ENCODE measurements at places on chromosomes 13 and 19. TPM values are rescaled to one million over a fixed set of nuclear protein-coding genes. Genes with fewer than 3 reads are reported as not detected.
A peak's percentile ranks its signal among the peaks of the same experiment; 100 is the strongest.

The KIR2DL3 gene
- total RNA-seq: not detected

The LSR gene
- total RNA-seq: 0.96 TPM

The PSPN gene
- 1.2 TPM for total RNA-seq

The NKPD1 gene
- not detected for total RNA-seq

The EDNRB gene
- total RNA-seq: 0.15 TPM

The NOVA2 gene
- total RNA-seq: not detected

The DIRAS1 gene
- total RNA-seq: not detected

DNA sequence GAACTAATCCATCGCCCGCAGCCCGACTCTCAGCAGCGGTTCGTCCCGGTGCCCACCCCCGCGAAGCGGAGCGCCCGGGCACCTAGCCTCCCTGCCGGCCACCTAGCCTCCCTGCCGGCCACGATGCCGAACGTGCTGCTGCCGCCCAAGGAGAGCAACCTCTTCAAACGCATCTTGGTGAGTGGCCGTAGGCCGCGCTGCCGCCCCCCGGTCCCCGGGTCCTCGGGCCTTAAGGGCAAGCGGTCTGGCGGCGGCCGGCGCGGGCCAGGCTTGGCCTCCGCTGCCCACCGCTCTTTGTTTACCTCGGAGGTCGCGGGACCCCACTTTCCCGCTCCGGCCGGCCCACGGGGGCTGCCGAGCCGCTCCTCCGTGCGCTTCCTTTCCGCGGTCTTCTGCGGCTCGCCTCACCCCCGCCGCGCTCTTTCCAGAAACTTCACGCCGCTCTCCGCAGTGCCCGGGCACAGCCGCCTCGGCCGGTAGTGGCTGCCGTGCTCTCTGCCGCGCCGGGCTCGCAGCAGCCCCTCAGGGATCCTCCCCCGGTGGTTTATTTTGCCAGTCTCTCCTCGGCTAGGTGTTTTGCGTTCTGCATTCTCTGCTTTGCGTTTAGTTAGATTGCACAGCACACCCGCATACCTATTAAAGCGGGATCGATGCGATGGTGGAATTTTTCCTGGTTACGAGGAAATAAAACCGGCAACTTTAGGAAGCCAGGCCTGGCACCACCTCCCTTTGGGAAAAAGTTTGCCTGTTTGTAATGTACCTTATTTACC is 524 bp downstream of the NAA16 start:
- no peaks in the 10 kb centered on the region for H3K36me3 ChIP-seq
- H3K27ac ChIP-seq: peak overlapping the region; percentile 90
- H3K4me1 ChIP-seq: peaks cover 3% of the 10 kb centered on the region
- H3K27me3 ChIP-seq: no peaks in the 10 kb centered on the region
- peak overlapping the region; percentile 96 for H3K4me3 ChIP-seq
- peak; percentile 55 for DNase-seq

- no peak overlapping the region for H3K4me3 ChIP-seq
- no peaks in the 10 kb centered on the region for H3K27me3 ChIP-seq
- no peaks in the 10 kb centered on the region for H3K36me3 ChIP-seq
- H3K27ac ChIP-seq: no peak overlapping the region
Measured at GRCh38 chr13:93529961-93530360, 303.4 kb downstream of the GPC6 start.

DNA sequence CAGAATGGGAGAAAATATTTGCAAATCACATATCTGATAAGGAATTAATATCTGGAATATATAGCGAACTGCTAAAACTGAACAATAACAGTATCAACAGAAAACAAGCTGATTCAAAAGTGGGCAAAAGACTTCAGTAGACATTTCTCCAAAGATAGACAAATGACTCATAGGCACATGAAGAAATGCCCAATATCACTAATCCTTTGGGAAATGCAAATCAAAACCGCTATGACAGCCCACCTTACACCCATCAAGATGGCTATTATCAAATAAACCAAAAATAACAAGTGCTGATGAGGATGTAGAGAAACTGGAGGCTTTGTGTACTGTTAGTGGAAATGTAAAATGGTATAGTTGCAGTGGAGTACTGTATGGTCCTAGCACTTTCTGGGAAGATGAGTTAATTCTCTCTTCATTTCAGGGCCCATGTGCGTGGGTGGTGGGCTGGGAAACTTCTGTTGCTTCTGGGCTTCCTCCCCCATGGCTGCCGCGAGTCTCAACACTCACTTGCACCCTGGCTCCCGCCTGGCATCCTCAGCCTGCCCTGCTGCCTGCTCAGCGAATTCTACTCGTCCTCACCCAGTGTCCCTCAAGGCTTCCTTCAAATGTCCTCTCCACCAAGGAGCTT is 12.4 kb upstream of the GJA3 start:
- H3K4me1 ChIP-seq: no peaks in the 10 kb centered on the region
- no peak overlapping the region for H3K27ac ChIP-seq
- H3K36me3 ChIP-seq: no peaks in the 10 kb centered on the region
